Upper lobe of right lung (tissue), 1 donor: ENCODE measurements at places on chromosomes 16 and 17.

- no peak for DNase-seq
These were observed 61.3 kb upstream of the C16orf82 start for GRCh38 chr16:27005386-27005785.

DNA sequence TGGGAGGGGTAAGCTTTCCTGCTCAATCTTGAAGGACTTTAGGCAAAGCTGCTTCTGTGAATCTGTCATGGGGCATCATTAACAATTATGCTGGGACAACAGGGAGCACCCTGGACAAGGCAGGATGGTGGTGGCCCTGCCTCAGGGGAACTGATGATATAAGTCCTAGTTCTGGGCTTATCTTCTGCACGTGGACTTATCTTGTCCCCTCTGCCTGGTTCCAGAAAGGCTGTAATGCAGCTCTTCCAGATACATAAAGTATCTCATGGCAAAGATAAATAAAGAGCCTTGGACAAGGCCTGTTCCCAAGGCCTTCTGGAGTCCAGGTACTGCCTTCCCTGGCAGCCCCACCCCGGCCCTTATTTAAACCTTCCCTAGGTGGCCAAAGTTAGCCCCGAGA lies 6.0 kb upstream of the ZNF385C start:
- no peak for DNase-seq

DNA sequence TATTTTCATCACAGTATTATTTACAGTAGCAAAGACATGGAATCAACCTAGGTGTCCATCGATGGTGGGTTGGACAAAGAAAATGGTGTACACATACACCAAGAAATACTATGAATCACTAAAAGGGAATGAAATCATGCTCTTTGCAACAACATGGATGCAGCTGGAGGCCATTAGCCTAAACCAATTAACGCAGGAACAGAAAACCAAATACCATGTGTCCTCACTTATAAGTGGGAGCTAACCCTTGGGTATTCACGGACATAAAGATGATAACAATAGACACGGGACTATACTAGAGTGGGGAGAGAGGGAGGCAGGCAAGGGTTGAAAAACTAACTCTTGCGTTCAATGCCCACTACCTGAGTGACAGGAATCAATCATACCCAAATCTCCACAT lies 41.0 kb downstream of the MRPS23 start:
- DNase-seq, result no peak

- no peak for DNase-seq
These were observed 15.5 kb downstream of the ARSG start for GRCh38 chr17:68306819-68307218.

GRCh38 chr17:27078296-27078695 lies 215.6 kb upstream of the WSB1 start:
- no peak for DNase-seq

DNA sequence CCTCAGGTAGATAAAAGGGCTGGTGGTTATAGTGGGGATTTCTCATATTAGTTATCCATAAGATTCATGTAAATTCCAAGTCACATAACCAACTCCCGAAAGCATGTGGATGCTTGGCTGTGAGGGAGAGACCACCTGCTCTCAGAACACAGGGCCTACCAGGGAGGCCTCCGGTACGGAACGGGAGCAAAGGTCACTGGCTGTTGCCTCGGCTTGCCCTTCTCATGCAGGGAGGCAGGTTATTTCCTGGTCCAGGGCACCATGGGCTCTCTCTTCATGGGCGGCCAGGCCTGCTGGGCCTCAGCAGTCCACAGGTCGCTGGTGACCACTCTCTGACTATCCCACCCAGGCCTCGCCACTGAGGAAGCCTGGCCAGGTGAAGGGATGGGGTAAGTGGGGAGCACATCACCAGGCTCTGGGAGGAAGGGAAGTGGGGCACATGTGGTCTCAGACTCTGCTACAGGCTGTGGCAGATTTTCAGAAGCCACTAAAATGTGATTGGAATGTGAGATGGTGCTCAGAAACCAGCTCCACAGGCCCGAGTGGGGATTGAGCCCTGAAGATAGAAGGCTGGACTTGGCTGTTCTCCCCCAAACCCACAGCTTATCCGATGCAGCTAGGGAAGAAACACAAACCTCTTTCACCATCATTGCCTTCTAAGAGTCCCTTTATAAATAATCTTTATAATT lies 45.4 kb downstream of the HNF1B start:
- DNase-seq, result no peak

GRCh38 chr16:28126684-28127620 lies 63.4 kb upstream of the GSG1L start:
- DNase-seq, result no peak

- no peak for DNase-seq
These were observed 439.0 kb upstream of the ASIC2 start for GRCh38 chr17:33732116-33732515.

- peak; percentile 79 for DNase-seq
These were observed 138.9 kb upstream of the CES5A start for GRCh38 chr16:56013962-56014552.

DNA sequence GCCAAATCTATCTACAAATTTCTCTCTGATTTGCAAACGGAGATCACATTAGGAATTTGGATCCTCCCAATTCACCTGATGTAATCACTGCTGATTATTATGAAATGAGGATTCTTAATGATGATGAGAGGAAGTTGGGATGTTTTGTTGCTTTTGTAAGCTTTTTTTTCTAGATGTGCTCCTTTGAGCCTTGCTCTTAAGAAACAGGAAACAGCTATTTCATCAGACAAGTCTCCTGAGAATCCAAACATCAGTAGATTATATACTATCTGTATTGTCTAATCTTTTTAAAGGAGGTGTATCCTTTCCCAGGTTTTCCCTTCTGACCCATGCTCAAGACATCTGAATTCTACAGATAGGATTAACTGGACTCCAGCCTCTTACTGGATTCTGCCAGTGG lies 73.3 kb downstream of the KIF2B start:
- no peak for DNase-seq

DNA sequence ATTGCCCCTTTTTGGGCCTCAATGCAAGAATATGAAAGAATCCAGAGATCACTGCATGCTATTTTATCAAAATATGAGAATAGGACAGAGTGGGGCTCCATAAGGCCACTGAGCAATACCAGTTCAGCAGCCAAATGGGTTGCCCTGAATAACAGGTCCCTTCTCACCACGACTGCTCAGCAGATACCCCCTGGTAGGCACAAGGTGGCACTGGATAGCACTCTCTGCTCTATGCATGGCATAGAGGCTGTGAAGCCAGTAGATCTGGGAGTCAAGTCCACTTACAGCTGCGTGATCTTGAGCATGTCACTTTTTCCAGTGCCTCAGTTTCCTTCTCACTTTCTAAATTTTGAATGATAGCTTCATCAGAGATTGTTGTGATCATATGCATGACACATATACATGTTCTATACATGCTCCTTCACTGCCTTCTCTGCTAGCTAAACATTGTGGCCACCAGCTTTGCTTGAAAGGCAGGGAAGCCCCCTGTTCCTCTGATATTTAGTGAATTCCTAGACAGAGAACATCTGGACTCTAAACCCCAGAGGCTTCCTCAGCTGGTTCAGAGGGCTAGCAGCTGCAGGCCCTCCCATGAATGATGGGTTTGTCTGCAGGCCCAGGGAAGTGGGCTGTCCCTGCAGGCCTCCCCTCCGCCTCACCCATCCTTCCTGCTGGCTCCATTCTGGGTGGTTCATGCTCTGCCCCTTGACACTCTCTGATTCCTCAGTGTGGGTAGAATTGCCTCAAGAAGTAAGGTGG lies 84.9 kb upstream of the ASIC2 start:
- DNase-seq, result no peak

GRCh38 chr17:36684134-36684533 lies 82.8 kb downstream of the MRM1 start:
- no peak for DNase-seq

DNA sequence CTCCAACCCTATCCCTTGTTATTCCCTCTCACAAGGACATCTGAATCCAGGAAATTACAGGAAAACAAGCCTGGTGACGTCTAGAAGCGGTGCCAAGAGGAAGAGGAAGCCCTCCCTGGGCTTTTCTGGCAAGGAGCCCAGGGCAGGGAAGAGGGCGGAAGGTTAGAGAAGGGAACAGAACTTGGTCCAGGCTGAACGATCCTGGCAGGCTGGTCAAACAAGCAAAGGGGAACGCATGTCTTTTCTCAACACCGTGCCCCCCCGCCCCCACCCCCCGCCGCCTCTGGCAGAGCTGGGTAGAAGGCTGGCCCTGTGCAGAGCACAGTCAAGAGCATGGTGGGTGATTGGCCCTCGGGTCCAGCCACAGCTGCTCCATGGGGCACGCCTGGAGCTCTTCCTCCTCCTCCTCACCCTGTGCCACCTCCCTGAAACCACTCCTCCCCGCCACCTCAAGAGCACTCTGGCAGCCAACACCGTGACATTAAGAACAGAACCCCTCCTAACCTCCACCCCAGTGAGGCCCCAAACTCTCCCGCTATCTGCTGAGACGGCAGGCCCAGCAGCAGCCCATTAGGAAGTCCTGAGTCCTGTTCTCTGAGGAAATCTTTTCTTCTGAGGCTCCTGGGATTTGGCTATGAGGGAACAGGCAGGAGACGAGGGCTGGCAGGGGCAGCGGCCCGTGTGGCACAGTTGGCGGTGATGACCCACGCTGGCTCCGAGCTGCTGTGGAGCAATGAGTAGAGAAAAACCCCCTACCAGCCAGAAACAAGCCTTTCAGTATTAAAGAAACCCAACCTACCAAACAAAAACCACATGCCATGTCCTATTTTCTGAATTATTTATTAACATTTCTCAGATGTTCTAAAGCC lies 7.3 kb downstream of the C16orf86 start:
- DNase-seq, result peak; percentile 83

DNA sequence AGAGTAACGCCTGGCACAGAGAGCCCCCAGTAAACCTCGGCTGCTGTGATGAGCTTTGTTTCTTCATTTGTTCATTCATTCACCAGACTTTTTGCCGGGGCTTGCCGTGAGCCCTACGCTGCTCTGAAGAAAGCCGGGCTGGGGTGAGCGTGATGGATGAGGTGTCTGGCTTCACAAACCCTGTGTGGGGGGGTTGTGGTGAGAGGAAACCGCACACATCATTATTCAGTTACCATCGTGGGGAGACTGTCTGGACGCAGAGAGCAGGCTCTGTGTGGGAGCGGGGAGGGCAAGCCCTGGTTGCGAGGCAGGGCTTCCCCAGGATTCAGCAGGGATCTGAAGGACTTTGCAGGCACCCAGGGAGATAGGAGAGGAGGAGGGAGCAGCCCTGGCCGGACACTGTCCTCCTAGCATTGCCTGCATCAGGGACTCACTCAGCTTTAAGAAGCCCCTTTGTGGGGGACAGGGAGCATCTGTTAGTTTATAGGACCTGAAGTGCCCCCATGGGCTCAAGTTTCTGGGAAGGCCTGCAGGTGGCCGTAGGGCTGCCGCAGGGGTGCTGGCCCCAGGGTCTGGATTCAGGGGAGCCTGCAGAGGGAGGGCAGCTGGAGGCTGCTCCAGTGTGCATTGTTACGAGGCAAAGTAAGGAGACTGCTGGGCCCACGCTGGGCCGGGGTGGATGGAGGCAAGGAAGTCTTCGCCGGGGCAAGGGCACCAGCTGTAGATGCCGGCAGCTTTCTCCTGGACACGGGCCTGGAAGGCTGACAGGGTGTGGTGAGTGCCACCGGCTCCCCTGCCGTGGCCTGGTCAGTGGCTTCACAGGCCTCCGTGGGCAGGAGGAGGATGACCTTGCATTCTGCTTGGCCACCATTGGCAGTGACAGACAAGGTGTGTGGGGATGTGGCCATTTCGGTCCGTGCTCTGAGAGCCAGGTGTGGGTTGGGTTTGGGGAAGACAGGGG lies 334.5 kb downstream of the SEC14L1 start:
- DNase-seq, result no peak

DNA sequence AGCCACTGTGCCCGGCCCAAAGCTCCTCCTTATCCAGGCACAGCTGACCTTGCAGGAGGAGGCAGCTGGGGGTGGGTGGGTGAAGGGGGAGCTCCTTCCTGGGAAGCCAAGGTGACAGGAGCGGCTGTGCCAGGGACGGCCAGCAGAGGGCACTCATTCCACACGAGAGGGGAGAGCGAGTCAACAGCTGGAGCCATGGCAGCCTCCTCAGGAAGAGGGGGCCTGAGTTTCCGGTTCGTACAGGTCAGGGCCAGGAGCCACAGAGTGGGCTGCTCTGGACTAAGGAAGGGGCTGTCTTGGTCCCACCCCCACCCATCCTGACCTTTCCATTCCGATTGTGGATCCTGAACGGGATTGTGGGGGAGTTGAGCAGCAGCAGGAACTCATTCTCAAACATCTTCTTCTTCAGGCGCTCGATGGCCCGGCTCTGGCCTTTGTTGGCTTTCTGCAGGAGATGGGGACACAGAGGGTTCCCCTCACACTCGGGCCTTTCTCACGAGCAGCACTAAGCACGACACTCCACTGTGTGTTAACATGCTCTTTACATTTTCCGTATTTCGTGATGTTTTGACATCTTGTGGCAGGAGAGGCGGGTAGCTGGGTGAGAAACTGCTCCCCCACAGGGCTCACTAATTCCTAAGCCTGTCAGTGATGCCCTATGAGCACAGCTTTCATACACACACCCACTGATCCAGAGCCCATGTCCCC lies 61.6 kb downstream of the TIMM22 start:
- peak; percentile 88 for DNase-seq

- peak; percentile 38 for DNase-seq
These were observed 15.2 kb upstream of the HOXB2 start for GRCh38 chr17:48559840-48560817.

GRCh38 chr16:85215478-85216118 lies 103.3 kb upstream of the CIBAR2 start:
- no peak for DNase-seq

DNA sequence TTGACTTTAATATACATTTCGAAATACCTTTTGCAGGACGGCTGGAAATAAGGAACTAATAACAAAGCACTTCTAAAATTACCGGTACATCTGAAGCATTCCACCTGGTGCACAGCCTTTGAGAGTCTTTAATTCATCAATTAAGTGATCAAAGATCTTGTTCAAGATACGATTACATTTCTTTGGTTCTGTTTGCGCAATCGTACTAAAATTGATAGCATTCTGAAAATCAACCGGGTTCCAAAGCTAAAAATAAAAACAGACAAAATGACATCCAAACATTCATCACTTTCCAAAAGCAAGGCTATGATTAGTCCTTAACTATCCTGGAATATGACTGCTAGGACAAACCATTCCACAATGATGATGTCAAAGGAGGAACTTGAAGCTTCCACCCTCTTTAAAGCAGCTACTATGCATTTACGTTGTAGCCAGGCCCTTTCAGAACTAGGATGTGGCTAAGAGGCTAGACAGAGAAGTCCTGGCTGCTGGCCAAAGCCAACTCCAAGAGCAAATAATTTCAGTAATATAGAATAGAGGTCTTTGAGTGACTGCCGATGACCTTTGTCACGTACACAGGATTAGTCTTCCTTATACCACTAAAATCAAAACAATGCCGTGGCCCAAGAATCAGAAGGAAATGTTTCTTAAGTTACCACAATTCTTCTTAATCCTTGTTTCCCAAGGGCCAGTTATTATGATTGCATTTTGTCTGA lies 299.8 kb upstream of the PSMD7 start:
- no peak for DNase-seq
